ENCODE measurements at places on chromosomes 11 and 22. TPM values are rescaled to one million over a fixed set of nuclear protein-coding genes. Genes with fewer than 3 reads are reported as not detected.
A peak's percentile ranks its signal among the peaks of the same experiment; 100 is the strongest.

DNA sequence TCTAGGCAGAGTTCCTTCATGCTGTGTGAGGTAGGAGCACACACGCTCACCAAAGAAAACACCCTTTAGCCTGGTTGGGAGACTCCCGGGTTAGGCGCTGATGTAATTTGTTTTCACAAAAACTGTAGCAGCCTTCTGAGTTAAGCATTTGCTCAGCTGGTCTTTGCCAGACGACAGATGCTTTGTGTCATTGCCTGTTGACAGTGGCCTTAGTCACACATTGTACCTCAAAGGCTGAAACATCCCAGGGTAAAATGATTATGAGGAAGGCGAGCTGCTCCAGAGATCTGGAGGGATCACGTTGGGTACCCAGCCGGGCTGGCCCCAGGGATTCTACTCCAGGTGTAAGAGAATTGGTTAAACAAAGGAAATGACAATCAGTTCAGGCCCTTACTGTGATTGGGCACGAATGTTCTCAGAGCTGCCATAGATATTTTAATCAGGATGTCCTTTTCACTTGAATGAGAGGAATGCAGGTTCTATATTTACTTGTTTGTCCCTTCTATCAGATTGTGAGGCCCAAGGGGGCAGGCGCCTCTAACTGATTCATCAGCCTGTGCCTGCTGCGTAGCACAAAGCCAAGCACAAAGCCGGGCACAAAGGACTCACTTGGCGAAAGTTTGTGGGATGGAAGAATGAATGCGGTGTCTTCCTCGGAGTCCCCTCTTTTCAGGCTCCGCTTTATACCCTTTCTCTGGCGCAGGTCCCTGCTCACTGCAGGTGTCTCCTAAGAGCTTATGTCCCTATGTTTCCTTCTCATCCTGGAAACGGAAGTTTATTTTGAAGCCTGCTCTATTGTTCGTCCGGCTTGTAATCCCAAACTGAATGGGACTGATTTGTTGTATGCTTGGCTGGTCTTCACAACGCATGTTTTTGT, 47.1 kb downstream of the ADM start:
- peaks cover 4% of the 10 kb centered on the region for H3K27me3 ChIP-seq
- no peak overlapping the region for H3K27ac ChIP-seq
- no peak overlapping the region for H3K4me3 ChIP-seq
- no peak for DNase-seq
- H3K4me1 ChIP-seq: no peaks in the 10 kb centered on the region

Gene MS4A8
- total RNA-seq: not detected

DNA sequence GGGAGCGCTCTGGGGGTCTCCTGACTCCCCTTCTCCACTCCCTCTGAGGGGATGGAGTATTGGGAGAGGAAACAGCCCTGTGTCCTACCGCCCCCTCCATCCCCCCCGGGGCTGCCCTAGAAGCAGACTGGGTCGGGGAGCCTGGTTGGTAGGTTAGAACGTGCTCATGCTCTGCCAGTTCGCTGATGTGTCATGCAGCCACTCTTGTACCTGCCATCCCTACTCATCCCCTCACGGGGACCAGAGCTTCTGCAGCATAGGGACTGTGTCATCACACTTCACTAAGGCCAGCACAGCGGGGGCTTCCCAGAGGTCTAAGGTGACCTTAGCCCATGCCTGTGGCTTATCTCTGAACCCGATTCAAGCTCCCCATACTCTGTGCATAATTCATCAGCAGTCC, 4.7 kb downstream of the KCNJ1 start:
- no peak overlapping the region for H3K4me3 ChIP-seq
- DNase-seq: no peak
- H3K4me1 ChIP-seq: peaks cover 5% of the 10 kb centered on the region
- H3K36me3 ChIP-seq: no peaks in the 10 kb centered on the region

Gene DDTL
- total RNA-seq: 4.4 TPM

Gene KCNE3
- total RNA-seq: not detected

DNA sequence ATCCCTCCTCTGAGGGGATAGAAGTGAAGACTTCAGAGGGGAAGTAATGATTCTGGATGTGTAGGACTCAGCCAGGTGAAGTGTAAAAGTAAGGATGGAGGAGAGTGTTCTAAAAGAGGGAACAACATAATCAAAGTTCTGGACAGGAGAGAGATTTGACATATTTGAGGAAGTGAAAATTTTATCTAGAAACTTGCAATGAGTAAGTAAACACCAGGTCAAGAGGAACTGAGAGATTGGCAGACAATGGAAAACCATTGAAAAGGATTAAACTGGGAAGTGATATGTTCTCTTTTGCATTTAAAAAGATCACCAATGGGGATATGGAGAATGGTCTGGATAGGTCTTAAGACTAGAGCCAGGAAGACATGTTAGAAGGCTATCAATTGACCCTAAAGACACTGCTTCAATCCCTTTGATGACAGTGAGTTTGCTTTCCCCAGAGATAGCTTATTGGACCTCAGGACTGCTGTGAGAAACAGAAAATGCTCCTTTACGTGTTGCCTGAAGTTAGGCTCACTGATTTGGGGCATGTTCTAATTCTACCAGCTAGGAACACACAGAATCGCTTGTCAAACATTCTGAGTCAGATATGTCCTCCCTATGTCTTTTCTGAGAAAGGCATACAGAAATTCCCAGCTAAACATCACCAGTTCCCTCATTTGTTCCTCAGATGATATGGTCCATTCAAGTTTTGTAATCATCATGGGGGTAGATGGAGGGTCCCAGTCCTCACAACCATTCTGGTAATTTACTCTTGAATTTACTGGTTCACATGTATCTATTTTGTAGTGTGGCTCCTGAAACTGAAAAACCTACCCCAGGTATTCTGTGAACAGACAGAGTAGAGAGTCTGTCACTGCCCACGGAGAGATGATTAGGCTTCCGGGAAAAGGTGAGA, 144.9 kb downstream of the MAML2 start:
- no peaks in the 10 kb centered on the region for H3K36me3 ChIP-seq
- no peak overlapping the region for H3K4me3 ChIP-seq
- H3K4me1 ChIP-seq: peaks cover 21% of the 10 kb centered on the region
- no peaks in the 10 kb centered on the region for H3K27me3 ChIP-seq

DNA sequence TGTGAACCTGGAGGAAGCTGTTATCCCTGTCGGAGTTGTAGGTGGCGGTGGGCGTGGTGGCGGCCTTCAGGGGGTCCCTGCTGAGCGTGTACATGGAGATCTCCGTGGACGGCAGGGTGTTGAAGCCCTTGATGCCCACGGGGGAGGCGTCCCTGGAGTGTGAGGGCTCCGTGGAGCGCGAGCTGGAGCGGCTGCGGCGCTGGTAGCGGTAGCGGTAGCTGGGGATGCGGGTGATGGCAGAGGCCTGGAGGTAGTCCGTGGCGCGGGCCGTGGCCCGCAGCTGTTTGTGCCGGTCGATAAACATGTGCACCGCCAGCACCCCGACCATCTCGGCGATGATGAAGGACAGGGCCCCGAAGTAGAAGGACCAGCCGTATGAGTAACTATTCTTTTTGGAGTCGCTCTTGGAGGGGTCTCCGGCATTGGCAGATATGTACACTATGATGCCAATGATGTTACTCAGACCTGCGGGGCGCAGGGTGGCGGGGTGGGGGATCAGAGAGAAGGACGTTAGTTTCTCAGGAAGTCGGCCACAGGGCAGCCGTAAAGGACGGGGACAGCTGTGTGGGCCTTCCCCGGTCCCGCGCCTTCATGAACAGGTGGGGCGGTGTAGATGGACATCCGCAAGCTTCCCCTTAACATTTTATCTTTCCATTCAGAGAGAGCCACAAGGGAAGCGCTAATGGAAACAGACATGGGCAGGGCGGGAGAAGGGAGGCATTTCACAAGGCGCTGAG, 35.6 kb upstream of the EIF3D start:
- no peaks in the 10 kb centered on the region for H3K36me3 ChIP-seq
- no peaks in the 10 kb centered on the region for H3K27me3 ChIP-seq
- H3K4me1 ChIP-seq: no peaks in the 10 kb centered on the region
- no peak overlapping the region for H3K4me3 ChIP-seq
- DNase-seq: no peak

GRCh38 chr22:46953968-46954765, 191.7 kb downstream of the TBC1D22A start:
- H3K36me3 ChIP-seq: peaks cover 10% of the 10 kb centered on the region
- no peaks in the 10 kb centered on the region for H3K4me1 ChIP-seq
- H3K27ac ChIP-seq: no peak overlapping the region
- no peak for DNase-seq
- H3K27me3 ChIP-seq: no peaks in the 10 kb centered on the region

Gene FXYD2
- 4.0 TPM for total RNA-seq

GRCh38 chr11:63663809-63664208, 7.4 kb downstream of the ATL3 start:
- no peaks in the 10 kb centered on the region for H3K27me3 ChIP-seq
- H3K4me1 ChIP-seq: peaks cover 7% of the 10 kb centered on the region
- H3K27ac ChIP-seq: no peak overlapping the region
- no peaks in the 10 kb centered on the region for H3K36me3 ChIP-seq

DNA sequence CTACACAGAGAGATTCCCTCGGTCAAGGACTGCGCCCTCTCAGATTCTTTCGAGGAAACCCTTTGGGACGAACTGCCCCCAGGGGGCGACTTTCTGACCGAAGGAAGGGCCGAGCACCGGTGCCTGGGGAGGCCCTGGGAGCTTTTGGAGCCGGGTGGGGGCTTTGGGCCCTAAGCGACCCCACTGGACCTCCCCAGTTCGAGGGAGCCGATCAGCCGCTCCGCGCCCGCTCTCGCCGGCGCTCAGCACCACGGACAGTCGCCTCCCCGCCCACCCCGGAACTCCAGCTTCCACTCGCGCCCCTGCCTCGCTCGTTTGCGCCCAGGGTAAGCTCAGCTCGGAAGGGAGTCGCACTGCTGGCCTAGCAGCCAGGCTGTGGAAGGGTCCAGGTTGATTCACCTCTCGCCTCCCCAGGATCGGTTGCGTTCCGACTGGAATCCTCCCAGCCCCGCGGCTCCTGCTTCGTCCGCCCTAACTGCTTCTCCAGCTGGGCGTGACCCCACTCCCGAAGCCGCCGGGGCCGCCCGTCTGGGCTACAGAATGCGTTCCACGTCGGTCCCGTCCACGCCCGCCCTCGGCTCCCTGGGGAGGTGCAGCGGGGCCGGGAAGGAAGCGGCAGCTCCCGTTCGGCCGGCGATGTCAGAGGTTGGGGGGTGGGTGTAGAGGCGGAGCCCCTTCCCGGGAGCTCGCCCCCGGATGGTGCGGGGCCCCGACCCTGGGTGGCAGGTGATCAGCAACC, 428 bp downstream of the SCN3B start:
- no peak overlapping the region for H3K4me3 ChIP-seq
- H3K4me1 ChIP-seq: peaks cover 14% of the 10 kb centered on the region
- peak; percentile 17 for DNase-seq

Gene OR52I2
- total RNA-seq: not detected

- no peaks in the 10 kb centered on the region for H3K27me3 ChIP-seq
- no peak overlapping the region for H3K4me3 ChIP-seq
- no peak overlapping the region for H3K27ac ChIP-seq
Observed at GRCh38 chr11:10438458-10438857, 16.6 kb upstream of the AMPD3 start.

Gene ARSA
- total RNA-seq: 81.3 TPM

DNA sequence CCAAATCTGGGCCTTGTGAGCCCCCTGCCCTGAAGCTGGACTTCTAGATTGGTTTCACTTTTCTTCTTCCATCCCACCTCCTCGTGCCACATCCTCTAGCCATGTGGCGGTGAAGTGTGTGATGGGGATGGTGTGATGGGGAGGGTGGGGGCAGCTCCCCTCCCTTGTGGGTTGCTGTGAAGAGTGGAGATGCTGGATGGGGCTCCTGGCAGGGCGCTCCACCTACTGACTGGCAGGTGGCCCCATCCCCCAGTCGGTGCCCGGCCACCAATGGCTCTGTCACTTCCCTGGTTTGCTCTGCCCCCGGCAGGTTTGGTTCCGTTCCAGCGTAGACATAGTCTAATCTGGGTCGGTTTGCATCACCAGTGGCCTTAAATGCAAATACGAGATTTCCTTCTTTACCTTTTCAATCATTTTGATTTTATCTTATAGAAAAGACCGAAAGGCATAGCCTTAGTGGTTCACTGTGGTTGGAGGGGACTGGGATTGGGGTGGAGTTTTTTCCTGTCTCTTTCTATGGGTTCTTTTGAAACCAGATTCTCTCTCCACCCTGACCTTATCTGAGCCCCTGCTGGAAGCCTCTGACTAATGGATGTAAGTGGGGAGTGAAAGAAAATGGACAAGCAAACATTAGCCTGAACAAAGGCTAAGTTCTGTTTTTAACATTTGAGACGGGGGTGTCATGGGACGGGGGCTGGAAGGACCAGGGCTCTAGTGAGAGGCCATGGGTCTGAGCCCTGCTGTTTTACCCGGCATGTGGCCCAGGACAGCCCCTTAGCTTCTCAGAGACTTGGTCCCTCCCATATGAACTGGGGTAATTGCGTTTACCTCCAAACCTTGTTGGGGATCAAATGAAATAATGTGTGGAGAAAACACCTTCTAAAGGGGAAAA, 149.3 kb downstream of the CACNA1I start:
- H3K27me3 ChIP-seq: no peaks in the 10 kb centered on the region
- H3K27ac ChIP-seq: no peak overlapping the region
- no peaks in the 10 kb centered on the region for H3K36me3 ChIP-seq
- H3K4me3 ChIP-seq: no peak overlapping the region

- H3K27ac ChIP-seq: no peak overlapping the region
- DNase-seq: no peak
- H3K27me3 ChIP-seq: no peaks in the 10 kb centered on the region
- H3K4me3 ChIP-seq: no peak overlapping the region
Observed at GRCh38 chr11:57214098-57214417, 23.0 kb downstream of the APLNR start.

DNA sequence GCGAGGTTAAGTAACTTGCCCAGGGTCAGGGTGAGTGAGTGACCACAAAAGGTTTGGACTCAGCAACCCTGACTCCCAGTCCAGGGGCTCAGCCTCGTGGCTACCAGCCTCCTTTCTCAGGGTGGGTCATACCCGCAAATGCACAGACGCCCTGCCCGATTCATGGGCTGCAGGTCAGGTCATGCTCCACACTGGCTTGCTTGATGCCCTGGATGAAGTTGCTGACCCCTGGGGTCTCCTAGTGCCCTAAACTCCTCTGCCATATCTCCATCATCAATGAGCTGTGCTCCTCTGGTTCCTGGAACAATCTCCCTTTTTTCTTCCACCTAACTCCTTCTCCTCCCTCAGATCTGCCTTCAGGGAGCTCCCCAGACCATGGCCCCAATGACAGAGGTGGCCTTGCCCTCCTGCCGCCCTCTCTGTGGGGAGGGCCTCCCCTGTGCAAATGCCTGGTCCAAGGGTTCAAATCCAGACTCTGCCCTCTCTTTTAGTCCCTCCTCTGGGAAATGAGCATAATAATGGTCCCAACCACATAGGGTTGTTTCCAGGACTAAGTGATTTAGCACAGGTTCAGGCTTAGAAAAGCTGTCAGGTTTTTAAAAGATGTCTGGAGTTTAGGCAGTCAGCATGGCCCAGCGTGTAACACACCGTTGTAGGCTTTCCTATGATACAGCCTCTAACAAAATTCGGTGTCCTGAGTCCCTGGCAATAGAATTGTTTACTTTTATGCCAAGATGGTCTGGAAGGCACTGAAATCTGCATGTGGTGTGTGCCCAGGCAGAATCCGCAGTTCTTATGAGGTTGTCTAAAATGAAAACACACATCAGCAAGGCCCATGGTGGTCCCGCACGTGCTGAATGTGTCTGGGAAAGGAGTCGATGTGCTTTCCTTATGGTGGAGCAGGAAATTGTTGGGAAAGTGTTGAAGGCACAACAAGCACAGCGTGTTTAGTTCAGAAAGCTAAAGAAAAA, 63.6 kb downstream of the CD82 start:
- no peak overlapping the region for H3K27ac ChIP-seq
- no peaks in the 10 kb centered on the region for H3K36me3 ChIP-seq
- H3K4me3 ChIP-seq: no peak overlapping the region
- no peaks in the 10 kb centered on the region for H3K4me1 ChIP-seq

All from CD4-positive, CD25-positive, alpha-beta regulatory T cell (primary cell).